Effector memory CD8-positive, alpha-beta T cell (primary cell): ENCODE measurements at places on chromosomes 6 and 20.

DNA sequence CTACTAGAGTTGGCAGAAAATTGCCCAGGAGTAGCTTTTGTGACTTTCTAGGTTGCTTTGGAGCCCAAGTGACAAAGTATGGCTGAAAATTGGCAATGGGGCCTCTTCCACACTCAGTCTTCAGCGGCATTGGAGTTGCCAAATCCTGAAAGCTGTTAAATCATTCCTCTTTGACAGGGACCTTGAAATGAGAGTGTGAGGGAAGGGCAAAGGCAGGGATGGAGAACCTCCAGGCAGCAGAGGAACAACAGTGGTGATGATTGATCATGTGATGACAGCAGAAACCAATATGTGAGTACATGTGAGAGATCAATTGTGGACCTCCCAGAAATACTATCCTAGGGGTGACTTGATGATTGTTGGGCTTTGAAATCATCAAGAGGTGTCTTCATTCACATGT, 393.9 kb downstream of the KIF16B start:
- DNase-seq: no peak

DNA sequence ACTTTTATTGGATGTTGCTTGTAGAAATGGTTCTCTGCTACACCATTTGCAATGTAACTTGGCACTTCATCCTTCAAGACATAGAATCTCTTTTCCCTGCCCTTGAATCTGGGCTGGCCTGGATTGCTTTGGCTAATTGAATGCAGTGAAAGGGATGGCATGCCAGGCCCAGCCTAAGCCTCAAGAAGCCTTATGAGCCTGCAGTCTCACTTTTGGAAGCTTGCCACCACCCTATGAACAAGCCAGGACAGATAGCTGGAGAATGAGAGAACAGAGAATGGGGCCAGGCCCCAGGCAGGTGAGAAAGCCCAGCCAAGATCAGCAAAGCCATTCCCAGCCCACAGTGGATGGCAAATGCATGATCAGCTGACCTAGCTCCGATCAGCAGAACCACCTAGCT, 350.7 kb upstream of the RNF24 start:
- DNase-seq: no peak

DNA sequence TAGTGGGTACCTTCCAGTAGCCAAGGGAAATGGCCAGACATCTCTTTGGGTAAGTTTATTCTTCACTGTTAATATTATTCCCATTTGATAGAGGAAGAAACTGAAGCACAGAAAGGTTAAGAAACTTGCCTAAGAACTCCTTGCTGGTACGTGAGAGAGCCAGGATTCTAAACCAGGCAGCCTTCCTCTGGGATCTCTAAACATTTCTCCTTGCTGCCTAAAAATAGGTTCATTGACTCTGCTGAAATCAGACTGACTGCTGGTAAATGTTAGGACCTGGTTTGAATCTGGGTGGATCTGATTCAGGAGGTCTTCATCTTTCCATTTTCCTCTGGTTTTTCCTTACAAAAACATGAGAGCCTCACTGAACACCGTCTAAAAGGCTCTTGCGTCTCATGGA, 186.9 kb downstream of the AIG1 start:
- DNase-seq: no peak

- no peak for DNase-seq
Observed at GRCh38 chr6:13813621-13814175, 659 bp downstream of the MCUR1 start.

DNA sequence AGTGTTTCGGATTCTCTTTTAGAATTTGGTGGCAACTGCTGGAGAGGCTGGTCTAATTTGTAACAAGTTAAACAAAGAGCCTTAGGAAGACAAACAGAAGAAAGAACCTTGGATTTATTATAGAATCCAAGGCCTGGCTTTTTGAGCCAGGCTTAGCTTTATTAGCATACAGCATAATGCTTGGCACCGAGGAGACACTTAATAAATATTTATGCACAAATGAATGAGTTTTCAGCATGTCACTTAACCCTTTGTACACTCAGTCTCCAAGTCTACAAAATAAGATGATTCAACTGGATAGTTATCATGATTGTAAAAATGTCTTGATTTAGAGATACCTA, 38.2 kb upstream of the AFDN start:
- no peak for DNase-seq

DNA sequence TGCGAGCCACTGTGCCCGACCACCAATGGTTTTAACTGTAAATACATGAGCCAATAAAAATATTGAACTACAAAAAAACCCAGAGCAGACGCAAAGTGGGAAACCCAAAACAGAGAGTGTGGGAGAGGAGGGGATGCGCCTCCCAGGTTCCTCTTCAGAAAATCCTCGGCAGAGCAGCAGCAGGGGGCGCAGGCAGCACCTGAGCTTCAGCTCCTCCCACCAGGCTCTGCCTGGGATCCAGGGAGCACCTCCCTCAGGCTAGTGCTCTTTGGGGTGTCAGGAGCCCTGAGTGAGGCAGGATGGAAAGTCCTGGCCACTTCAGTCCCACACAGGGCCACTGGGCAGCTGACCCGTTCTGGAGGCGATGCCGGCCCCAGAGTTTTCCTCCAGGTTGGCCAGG, 536.9 kb upstream of the CDH4 start:
- DNase-seq: no peak
